ENCODE measurements at places on chromosomes 1 and 21.

DNA sequence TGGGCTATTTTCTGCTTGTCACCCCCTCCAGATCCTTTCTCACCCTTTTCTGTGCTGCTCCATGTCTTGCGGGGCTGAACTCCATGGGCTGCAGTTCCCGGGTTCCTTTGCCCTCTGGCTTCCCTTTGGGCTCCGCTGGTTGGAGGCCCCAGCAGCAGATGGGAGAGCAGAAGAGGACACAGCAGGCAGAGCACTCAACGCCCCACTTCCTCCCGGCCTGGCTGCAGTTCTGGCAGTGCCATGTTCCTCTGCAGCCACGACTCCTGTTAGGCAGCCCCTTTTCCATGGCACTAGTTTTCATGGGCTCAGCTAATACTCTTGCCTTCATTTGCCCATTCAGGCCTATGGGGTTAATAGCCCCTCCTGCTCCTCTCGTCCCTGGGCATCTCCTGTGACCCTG lies 127.1 kb downstream of the TENT5C start:
- no peak for DNase-seq

DNA sequence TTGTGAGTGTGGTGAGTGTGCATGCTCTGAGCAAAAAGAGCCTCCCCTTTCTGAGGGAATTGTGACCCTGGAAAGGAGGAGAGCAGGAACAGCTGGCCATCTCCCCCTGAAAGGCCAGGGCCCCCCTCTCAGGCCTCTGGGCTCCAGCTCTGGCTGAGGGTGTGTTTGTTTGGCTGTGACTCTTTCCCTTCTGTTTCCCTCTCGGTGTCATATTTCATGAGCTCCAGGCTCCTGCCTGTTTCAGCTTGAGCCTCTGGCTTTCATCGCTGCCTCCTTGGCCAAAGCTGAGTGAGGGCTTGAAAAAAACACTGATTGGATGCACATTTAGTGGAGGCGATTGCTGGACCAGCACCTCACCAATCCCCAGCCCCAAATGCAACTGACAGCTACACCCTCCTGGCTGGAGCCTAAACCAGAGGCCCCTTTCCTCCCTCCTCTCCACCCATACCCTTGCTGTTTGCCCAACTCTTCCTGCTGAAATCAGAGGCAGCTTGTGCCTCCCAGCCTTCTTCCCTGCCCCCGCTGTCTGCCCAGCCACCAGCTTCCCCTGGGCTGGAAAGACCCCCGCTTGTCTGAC lies 64.1 kb downstream of the DDR2 start:
- no peak for DNase-seq

DNA sequence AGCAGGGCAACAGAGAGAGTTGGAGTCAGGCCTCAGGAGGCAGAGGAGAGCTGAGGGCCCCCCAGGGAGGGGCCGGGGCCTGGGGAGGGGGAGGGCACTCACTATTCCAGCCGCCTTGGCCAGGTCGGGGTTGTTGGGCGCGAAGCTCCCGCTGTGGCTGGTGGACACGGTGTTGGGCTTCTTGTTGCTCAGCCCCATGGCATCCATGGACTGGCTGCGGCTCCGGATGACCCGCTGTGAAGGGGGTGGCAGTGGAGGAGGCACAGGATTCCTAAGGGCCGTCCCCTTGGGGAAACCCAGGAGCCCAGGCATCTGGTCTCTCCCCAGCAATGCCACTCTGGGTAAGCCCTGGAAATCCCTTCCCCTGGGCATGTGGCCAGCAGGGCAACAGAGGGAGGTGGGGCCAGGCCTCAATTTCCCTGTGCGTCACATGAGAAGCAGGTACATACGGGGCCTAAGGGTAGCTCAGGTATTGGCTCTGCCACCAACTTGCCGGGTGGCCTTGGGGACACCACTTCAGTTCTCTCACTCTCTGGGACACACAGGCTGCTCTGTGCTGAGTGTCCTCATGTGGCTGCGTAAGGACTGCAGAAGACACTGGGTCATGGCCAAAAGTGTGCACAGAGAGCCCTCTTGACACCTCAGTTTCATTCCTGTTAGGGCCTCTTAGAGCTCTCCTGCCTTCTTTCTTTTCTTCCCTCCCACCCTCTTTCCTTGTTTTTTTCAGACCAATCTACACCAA lies 63.0 kb downstream of the RAP1GAP start:
- DNase-seq: no peak

DNA sequence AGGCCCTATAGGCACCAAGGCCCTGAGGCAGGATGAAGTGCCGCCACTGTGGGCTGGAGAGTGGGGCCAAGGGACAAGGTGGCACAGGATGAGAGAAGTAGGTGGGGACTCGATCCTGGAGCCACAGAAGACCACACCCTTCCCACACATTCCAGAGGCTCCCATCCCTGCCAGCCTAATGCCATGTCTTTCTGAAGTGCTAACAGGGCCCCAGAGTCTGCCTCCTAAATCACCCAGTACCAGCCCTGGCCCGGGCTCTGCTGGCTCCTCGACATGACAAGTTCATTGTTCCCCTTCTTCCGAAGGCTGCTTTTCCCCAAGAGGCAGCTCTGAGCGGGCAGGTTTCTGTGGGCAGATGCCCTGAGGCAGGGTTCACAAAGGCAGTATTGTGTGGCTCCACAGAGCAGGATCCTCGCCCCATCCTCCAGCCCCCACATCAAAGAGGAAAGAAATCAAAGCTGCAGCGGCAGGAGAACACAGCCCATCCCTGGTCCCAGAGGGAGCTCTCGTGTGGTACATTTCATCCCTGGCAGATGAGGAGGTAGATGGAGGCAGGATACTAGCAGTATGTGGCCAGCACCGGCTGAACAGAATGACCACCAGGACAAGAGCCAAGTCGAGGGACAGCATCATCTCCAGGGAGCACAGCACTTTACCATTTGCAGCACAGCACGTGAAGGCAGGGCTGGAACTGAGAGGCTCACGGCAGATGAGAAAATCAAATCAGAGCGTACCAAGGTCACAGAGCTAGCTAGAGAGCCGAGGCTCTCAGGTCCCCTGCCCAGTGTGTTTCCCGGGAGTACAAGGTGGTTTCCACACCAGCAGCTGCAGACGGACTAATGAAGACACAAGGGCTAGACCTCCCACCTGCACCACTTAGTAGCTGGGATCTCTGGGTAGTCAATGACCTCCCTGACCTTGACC lies 64.8 kb downstream of the SYF2 start:
- no peak for DNase-seq

DNA sequence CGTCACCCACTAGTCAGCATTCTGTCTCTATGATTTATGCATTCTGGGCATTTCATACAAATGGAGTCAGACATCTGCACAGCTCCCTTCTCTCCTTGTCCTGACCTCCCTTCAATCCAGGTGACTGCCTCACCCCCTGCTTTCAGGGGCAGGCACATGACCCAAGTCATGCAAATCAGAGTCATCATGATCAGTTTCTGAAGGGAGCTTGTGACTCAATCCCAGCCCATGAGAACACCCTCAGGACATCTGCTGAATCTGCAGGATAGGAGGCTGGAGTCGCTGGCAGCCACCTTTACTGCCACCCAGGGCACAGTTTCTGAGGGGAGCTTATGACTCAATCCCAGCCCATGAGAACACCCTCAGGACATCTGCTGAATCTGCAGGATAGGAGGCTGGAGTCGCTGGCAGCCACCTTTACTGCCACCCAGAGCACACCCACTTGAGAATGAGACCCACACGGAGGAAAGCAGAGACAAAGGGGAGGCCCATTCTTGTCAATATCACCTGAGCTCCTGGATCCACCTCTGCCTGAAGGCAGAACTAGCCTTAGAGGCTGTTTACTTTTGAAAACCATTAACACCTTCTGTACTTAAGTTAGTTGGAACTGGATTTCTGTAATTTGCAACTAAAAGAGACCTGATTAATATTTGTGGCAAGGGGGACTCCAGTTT lies 62.3 kb upstream of the SLC25A33 start:
- no peak for DNase-seq

DNA sequence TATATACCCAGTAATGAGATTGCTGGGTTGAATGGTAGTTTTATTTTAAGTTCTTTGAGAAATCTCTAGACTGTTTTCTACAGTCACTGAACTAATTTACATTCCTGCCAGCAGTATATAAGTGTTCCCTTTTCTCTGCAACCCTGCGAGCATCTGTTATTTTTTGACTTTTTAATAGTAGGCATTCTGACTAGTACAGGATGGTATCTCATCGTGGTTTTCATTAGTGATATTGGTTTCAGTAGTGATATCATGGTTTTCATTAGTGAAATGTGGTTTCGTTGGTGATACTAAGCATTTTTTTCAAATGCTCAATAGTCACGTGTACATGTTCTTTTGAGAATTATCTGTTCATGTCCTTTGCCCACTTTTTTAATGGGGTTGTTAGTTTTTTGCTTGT lies 316.8 kb downstream of the PTBP2 start:
- DNase-seq: no peak

Measured in stimulated activated CD8-positive, alpha-beta memory T cell treated with anti-CD3 and anti-CD28 coated beads, Interleukin-12 subunit alpha, Interleukin-12 subunit beta, amount 100 ng/mL, for 4 hours (primary cell).